ENCODE measurements at places on chromosomes 5 and 9. TPM values are rescaled to one million over a fixed set of nuclear protein-coding genes. Genes with fewer than 3 reads are reported as not detected.

Gene TSSK1B
- under 0.01 TPM for total RNA-seq

Gene TPD52L3
- not detected for total RNA-seq

Gene PAPPA
- total RNA-seq, result 0.68 TPM

Gene FOXD4L3
- total RNA-seq, result 0.21 TPM

Gene IARS1
- total RNA-seq, result 313 TPM

Gene BNC2
- under 0.01 TPM for total RNA-seq

Gene GABRB2
- not detected for total RNA-seq

Gene GFRA3
- not detected for total RNA-seq

Gene RNF44
- 18.5 TPM for total RNA-seq

Gene GMCL2
- not detected for total RNA-seq

Gene SNX18
- 39.3 TPM for total RNA-seq

Gene PCDHB15
- 0.50 TPM for total RNA-seq

Gene WASHC1
- 7.4 TPM for total RNA-seq

Gene SERINC5
- 53.9 TPM for total RNA-seq

Gene HRH2
- total RNA-seq, result not detected

Gene NAIF1
- 12.5 TPM for total RNA-seq

Gene AMBP
- total RNA-seq, result not detected

Gene CCDC69
- total RNA-seq, result 5.6 TPM

Gene OTULINL
- total RNA-seq, result 0.36 TPM

Gene ANKRD18A
- 1.9 TPM for total RNA-seq

Gene TEK
- total RNA-seq, result under 0.01 TPM

Gene DUSP1
- 69.5 TPM for total RNA-seq

Gene IFNK
- not detected for total RNA-seq

Gene HMGCS1
- 96.7 TPM for total RNA-seq

Gene C1QTNF3
- 1.00 TPM for total RNA-seq

Gene SOHLH1
- total RNA-seq, result not detected

Gene GNAQ
- total RNA-seq, result 50.5 TPM

Gene ADGRV1
- 3.1 TPM for total RNA-seq

Gene CREB3
- 50.9 TPM for total RNA-seq

Gene CCDC187
- total RNA-seq, result under 0.01 TPM

Gene NTNG2
- not detected for total RNA-seq
